ENCODE measurements at places on chromosomes 1 and 21.

GRCh38 chr1:11316701-11317100 lies 43.7 kb downstream of the UBIAD1 start:
- no peak for DNase-seq

DNA sequence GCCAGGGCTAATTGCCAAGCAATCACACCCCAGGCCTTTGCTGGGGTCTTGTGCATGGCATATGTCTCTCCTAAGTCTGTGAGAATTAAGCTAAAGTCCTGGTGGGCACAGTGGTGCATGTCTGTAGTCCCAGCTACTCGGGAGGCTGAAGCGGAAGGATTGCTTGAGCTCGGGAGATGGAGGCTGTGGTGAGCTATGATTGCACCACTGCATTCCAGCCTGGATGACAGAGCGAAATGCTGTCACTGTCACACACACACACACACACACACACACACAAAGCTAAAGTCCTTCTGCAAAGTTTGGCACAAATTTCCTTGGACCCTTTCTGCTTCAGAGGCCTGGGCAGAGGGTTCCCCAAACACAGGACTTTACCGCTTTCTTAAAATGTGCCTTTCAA lies 31.3 kb upstream of the DNAJC11 start:
- DNase-seq, result no peak

DNA sequence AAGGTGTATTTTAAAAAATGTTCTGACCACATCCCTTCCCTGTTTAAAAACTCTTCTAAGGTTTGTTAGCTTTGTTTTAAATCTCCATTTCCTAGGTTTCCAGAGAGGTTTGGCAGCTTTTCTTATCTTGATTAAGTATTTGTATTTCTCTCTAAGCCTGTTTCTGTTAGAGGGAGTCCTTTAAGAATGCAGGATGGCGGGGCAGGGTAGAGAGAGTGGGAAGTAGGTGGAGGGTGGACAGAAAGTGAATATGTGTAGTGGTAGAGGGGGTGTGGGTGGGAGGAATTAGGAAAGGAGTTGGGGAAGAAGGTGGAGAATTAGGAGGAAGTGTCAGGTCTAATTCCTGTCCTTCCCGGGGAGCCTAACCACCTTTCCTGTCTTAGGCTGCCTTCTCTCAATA lies 21.2 kb upstream of the SERBP1 start:
- DNase-seq, result no peak

GRCh38 chr1:59061876-59062275 lies 235.0 kb upstream of the FGGY start:
- no peak for DNase-seq

DNA sequence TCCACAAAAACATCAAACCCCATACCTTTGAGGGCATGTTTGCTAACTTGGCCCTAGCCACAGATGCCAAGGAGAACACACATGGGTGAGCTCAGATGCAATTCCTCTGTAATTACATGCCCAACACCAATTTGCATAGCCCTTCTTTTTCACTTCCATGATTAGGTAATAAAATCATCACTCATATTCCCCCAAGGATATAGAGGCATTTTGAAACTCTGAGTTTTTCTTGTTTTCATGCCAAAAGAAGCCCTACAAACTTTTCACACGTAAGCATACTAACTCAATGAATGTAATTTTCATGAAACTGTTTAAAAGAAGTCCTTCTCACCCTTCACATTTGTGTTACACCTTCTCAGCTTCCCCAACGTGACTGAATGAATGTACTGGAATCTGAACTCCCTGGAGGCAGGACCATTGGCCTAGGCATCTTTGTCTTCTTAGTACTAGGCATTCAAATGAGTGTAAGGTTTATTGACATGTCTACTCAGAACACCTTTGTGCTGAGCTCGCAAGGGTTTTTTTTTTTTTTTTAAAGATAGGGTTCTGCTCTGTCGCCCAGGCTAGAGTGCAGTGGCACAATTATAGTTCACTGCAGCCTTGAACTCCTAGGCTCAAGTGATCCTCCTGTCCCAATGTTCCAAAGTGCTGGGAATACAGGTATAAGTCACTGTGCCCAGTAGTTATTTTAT lies 31.0 kb downstream of the FBXO42 start:
- no peak for DNase-seq

DNA sequence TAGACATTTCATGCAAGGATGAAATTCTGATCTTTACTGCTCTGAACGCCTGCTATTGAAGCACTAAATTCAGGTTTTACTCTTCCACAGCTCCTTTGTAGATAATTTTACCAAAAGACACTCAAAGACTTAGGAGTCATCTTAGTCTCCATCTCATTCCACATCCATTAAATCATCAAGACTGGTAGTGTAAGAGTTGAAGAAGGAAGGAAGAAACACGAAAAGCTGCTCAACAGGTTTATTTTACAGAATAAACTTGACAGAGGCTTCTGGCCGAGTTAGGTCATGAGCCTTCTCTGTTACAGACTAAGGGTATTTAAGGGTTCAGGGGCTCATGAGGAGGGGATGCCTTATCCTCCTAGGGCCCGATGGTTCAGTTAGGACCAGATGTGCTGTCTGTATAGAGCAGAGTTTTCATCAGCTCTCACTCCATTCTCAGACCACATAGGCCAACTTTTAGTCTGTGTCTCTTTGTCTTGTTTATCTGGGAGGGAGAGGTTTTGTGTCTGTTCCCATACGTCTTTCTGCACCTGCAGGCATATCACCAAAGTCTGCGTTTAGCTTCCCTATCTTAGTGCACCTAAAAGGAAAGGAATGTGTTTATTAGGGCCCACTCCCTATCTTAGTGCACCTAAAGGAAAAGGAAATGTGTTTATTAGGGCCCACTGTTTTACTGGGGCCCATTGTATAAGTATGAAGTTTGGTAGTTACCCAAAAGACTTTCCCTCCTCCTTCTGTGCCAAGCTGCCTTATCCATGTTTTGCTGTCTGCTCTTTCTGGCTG lies 57.4 kb upstream of the RGS18 start:
- DNase-seq, result no peak

GRCh38 chr1:1231400-1232207 lies at the start of gene SDF4:
Gene SDF4, minus strand, starts transcription at chr1:1232001. Its CDS starts 3,229 bp downstream, at chr1:1228772.
- DNase-seq, result peak; percentile 99

DNA sequence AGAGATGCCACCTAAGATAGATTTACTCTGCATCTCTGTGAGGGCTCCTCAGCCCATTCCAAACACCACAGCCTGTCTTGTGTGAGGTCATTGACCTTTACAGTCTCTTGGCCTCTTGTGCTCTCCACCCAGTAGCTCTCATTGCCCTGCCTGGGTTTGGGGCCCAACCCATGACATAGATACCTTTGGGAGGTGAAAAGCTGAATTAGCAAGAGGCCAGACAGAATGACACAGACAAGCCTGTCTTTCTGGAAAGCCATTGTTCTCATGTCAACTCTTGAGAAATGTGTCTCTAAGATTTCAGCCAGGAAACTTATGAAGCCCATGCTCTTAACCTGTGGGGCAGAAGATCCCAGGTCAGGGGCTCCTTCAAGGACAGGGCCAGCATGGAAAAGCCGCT lies 18.4 kb upstream of the F3 start:
- DNase-seq, result no peak

GRCh38 chr1:94285031-94285654 lies 47.8 kb upstream of the ARHGAP29 start:
- DNase-seq, result no peak

DNA sequence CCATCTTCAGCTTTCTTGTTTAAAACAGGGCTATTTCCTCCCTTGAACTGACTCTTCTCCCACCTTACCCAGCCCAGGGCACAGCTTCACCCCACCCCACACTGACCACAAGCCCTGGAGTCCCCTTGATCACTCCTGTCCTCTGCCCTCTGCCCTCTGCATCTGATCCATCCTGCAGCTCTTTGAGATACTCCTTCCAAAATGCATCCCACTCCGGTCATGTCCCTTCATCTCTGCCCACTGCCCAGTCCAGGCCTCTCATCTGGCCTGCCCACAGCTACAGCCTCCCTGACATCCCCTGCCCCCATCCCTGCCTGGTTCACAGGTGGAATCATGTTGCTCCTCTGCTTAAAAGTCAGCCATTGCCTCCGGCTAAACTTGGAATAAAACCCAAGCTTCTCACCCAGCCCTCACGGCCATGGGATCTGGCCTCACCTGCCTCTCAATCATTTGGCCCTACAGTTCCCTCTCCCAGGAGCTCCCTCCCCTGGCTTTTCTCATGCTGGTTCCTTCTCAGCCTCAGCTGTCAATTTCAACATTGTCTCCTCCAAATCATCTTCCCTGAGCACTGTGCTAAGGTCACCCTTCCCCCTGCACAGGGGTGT lies 202.0 kb downstream of the MATN1 start:
- no peak for DNase-seq

- DNase-seq, result no peak
Measured at GRCh38 chr1:77100875-77101274, 118.4 kb downstream of the PIGK start.

GRCh38 chr21:45146801-45147200 lies 72.4 kb downstream of the ADARB1 start:
- DNase-seq, result no peak

- DNase-seq, result no peak
Measured at GRCh38 chr1:116426401-116426800, 53.4 kb downstream of the ATP1A1 start.

- DNase-seq, result no peak
Measured at GRCh38 chr21:33998402-33998801, 75.0 kb upstream of the MRPS6 start.

GRCh38 chr1:159054427-159054826 lies 22.1 kb downstream of the AIM2 start:
- DNase-seq, result no peak

- DNase-seq, result no peak
Measured at GRCh38 chr1:118290571-118290970, 105.5 kb upstream of the SPAG17 start.

GRCh38 chr1:228212415-228212965 lies 4.6 kb downstream of the OBSCN start:
- DNase-seq, result no peak

DNA sequence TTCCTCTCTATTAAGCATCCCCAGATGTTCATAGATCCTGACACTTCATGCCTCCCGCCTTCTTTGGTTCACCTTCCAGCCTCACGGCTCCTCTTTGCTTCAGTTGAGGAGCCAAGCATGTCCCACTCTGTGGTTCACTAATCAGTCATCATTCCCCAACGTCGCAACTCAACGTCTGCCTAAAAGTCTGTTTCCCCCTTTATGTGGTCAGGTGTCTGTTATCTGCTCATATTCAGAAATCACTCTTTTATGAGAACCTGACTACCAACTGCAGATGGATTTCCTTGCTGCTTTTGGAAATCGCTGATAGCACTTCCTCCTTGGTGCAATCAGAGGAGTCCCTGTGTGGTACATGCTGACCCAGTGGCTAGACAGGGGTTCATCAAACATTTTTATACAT lies 94.1 kb upstream of the VANGL1 start:
- DNase-seq, result no peak

DNA sequence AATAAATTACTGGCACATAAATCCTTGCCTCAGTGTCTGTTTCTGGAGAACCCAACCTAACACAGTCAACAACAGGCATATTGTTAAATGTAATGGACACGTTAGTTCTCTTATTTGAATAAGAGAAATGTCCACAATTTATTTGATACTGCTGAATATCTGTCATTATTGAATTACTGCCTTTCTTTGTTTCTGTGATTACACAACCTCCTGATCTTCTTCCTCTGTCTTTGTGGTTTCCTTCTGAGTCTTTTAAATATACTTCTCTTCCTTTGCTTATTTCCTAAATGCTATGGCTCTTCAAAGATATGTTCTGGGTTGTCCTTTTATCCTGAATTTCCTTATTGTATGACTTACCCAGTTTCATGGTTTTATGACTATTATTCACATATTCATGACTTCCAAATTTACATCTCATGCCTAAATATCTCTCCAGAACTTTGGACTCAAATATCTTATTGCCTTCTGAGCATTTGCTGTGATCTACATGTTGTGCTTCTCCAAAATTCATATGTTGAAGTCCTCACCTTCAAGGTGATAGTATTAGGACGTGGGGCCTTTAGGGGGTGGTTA lies 39.9 kb downstream of the MSH4 start:
- no peak for DNase-seq

GRCh38 chr21:37665230-37666024 lies 250.8 kb downstream of the KCNJ6 start:
- DNase-seq, result no peak

- DNase-seq, result no peak
Measured at GRCh38 chr1:36590264-36590663, 107.6 kb upstream of the CSF3R start.

DNA sequence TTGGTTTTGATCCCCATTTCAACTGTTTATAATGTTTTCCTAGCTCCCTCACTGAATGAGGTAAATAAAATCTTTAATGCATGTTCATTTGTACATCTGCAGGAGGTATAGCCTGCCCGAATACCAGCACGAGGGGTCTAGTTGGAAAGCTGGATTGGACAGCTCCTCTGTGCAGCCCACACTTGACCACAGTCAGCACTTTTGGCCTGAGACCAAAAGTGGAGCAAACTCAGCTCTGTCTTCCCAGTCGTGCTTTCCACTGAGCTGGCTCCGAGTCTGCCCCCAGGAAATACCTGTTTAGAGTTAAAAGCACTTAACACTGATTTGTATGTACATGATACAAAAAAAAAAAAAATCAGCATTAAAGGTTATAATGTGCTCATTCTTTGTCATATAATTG lies 224.4 kb downstream of the DSCAM start:
- DNase-seq, result no peak

- no peak for DNase-seq
Measured at GRCh38 chr1:51661081-51661518, 44.2 kb downstream of the OSBPL9 start.

GRCh38 chr1:109617291-109617801 lies 2.1 kb downstream of the GNAT2 start:
- no peak for DNase-seq

GRCh38 chr1:169892927-169893644 lies 610 bp downstream of the SCYL3 start:
- no peak for DNase-seq

- DNase-seq, result no peak
Measured at GRCh38 chr1:15625056-15625917, 8.0 kb downstream of the DDI2 start.

- DNase-seq, result no peak
Measured at GRCh38 chr1:222521299-222522104, 26.4 kb downstream of the HHIPL2 start.

- no peak for DNase-seq
Measured at GRCh38 chr1:159040893-159041724, 31.4 kb downstream of the IFI16 start.

- DNase-seq, result peak; percentile 93
Measured at GRCh38 chr1:33295450-33296081, 25.3 kb downstream of the A3GALT2 start.

DNA sequence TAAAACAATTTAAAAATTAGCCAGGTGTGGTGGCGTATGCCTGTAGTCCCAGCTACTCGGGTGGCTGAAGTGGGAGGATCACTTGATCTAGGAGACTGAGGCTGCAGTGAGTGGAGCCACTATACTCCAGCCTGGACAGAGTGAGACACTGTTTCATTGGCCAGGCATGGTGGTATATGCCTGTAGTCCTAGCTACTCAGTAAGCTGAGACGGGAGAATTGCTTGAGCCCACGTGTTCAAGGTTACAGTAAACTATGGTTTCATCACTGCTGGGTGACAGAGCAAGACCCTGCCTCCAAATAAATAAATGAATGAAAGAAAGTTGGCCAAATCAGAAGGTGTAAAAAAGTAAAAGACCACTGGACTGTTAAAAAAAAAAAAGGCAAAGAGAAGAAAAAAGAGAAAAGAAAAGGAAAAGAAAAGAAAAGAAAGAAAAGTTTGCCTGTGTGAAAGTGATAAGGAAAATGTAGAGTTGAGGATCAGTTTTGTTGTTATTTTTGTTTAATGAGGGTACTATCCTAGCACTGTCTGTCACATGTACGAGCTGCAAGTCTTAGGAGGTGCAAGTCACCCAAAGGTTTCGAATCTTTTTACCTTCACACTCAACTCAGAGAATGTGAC lies 52.3 kb downstream of the LUZP1 start:
- DNase-seq, result no peak

- DNase-seq, result no peak
Measured at GRCh38 chr1:11740258-11741192, 4.6 kb downstream of the AGTRAP start.
